ENCODE measurements at places on chromosomes 16 and 17.
A peak's percentile ranks its signal among the peaks of the same experiment; 100 is the strongest.

DNA sequence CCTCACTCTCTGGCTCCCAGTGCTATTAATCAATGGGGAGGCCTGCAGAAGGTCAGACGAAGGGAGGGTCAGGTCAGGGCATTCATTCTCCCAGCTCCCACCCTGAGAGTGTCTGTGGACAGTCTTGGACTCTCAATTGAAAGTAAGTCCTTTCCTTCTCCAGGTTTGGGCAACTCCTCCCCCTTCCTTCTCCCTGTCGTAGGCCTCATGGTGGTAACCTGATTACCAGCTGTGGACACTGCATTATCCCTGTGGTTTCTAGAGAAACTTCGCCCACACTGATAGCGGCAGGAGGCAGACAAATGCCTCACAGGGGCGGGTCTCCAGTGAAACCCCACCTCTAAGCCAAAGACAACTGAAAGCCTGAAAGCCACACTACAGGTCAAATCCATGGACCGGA lies 57.7 kb upstream of the SLC25A19 start:
- no peak for DNase-seq

- no peak for DNase-seq
These were observed 84.6 kb upstream of the GRIN2A start for GRCh38 chr16:10266809-10267208.

GRCh38 chr17:45851464-45851863 lies 6.8 kb downstream of the SPPL2C start:
- DNase-seq = no peak

DNA sequence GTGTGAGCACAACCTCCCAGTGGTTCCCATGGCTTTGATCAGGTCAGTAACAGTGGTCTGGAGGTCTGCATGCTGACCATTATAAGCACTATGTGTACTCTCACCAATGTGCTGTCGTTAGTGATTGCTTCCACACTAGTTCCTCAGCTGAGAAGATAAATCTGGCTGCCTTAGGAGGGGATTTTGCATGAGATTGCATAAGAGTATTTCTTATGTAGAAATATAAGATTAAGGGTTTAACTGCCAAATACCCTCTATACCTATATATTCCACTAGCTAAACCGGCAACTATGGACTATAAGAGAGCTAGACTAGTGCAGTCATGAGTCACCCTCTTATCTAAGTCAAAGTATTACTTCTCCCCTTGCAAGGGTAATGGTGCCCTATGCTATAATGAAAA lies 580.2 kb downstream of the CDH11 start:
- DNase-seq = no peak

- no peak for DNase-seq
These were observed 49.0 kb downstream of the RHOT1 start for GRCh38 chr17:32191306-32191705.

- DNase-seq = no peak
These were observed 46.1 kb upstream of the CBFA2T3 start for GRCh38 chr16:89023151-89023551.

DNA sequence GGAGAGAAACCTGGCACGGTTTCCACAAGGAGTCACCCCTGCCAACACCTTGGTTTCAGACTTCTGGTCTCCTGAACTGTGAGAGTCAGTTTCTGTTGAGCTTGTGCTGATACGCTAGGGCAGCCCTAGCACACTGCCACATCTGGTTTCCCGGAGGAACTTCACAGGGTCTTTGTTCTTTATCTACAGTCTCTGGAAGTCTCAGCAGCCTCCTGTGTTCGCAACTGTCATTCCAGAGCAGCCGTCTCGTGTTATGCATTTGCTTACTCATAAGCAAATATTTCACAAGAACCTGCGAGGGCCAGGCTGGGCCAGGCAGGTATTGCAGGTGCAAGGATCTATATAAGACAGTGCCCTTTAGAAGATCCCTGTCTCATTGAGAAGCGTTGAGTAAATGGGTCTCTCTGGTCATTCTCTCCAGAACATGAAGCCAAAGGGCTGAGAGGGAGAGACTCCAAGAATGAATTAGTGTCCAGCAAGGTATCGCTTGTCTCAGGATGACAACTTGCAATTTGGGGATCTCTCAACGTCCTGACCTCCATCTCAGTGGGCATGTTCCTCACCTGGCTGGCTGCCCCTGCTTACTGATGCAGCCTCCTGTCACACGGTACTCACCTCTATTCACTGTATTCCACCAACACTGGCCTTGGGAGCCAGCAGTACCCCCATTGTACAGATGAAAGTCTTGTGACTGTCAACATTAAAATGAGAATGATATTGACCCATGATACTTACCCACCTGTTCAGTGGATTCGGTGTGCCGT lies 141.2 kb downstream of the WWOX start:
- DNase-seq = no peak

DNA sequence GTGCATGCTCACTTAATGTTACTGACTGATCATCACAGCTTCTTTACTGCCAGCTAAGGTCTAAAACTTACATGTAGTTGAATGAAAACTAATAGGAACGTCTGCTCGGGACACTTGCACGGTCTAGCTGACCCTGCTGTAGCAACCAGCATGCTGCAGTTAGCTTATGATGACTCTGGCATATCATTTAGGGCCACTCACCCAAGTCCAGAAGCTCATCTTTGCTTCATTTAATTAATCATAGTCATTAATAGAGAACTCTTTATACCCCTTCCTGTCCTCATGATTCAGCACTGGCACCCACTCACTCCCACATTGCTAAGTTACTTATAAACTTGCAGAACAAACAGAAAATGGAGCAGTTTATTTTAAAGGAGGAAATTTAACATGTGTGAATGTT lies 136.3 kb downstream of the NLK start:
- no peak for DNase-seq

DNA sequence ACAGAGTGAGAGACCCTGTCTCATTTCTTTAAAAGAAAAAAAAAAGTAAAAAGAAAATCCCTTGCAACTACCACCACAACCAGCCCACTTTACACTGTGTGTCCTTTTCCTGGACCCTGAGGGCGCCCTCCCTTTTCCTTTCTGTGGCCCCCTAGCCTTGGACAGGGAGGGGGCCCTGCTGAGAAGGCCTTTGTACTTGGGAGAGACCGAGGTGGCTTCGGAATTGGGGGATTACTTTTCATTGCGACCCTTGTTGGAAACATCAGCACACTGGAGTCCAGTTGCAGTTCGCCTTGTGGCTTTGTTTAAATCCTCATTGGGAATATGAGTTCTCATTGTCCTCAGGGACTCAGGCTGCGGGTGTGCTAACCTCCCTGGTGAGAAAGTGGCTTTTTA lies 9.4 kb upstream of the DNASE1 start:
- peak; percentile 13 for DNase-seq

DNA sequence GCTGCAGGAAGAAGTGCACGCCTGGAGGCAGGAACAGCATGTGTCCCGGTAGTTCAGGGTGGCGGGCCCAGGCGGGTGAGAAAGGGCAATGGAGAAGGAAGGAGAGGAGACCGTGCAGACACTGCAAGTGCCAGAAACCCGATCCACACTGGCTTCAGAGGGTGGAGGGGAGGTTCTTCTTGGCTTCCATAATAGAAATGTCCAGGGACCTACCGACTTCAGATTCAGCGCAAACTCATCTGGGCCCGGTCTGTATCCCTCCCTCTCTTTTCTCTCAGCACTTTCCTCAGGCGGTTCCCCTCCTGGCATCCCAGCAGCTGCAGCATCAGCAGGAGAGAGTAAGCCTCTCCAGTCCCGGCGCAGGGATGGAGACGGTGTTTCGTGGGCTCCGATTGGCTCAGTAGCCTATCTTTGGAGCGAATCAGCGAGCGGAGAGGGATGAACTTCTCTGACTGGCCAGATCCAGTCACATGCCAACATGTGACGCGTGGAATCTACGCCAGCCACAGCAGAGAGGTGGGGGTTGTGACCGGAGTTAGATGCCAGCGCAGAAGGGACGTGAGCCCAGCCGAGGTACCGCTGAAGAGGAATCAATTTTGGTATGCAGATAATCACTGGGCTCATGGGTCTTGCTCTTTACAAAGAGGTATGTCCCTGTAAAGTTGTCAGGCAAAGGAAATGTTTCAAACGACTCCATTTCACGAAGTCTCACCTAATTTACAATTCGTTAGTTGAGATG lies 1.9 kb upstream of the PRPSAP2 start:
- peak; percentile 82 for DNase-seq

- no peak for DNase-seq
These were observed 23.4 kb downstream of the NGFR start for GRCh38 chr17:49518346-49519078.

- no peak for DNase-seq
These were observed 148.4 kb downstream of the RPTOR start for GRCh38 chr17:80692931-80693467.

DNA sequence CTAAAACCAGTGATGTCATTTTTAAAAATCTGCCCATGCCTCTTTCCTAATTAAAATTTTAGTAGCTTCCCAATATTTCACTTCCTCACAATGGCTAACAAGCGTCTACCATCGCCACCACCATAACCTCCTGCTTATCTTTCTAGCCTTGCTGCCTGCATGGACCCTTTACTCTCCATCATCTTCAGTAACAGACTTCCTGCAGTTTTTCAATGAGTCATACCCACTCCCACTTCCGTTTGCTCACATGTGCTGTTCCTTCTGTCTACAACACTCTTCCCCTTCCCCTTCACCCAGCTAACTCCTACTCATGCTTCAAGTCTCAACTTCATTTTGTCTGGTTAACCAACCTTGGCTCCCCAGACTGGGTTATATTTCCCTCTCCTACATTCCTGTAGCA lies 12.8 kb upstream of the SKAP1 start:
- DNase-seq = no peak

- no peak for DNase-seq
These were observed 6.8 kb upstream of the CLUH start for GRCh38 chr17:2718150-2718938.

GRCh38 chr16:87543436-87544191 lies 50.8 kb upstream of the ZCCHC14 start:
- no peak for DNase-seq

GRCh38 chr17:43671031-43671692 lies 9.4 kb upstream of the MEOX1 start:
- DNase-seq = no peak

GRCh38 chr17:74592087-74592990 lies at the start of gene CD300LD:
TSS of gene CD300LD (minus strand) at chr17:74592283. CDS start at chr17:74592202, 81 bp downstream.
- DNase-seq = no peak

DNA sequence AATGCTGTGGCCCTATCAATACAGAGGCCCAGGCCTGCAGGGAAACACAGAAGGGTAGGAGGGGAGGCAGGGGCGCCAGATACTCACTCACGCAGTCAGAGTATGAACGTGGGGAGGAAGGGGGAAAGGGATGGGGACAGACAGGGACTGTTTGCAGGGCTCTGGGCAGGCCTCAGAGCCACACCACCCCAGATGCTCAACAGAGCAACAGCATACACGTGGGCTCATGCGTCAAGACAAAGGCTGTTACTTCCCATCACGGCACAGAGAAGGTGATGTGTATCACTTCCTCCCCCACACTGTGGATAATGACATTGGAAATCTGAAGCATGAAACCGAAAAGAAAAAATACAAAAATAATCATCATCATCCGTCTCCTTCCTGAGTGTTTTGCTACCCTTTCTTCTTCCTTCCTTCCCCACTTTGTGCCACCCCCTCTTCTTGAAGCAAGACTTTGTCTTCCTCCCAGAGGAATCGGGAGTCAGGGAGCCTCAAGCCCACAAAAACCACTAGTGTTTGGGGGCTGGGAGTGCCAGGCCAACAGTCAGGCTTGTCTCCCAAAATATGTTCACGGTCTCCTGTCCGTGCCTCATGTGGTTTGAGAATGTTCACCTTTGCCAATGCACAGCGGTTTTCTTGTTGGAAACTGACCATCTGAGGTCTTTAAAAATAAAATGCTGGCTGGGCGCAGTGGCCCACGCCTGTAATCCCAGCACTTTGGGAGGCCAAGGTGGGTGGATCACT lies 20.1 kb downstream of the SLC39A11 start:
- no peak for DNase-seq

DNA sequence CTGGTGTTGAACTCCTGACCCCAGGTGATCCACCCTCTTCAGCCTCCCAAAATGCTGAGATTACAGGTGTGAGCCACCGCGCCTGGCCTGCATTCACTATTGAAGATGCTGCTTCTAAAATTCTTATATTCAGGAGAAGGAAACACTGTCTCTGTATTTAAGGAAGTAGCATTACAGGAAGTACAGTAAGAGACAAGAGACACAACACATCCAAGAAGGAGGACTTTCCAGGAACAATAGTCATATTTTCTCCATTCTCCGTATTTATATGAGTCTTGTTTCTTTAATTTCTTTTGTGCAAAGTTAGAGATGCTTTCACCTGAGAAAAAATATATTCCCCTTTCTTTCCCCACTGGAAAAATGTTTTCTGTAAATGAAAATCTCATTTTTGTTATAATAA lies 18.3 kb upstream of the ABCA3 start:
- DNase-seq = peak; percentile 26

GRCh38 chr17:8074554-8074953 lies 13.0 kb downstream of the ALOX12B start:
- DNase-seq = no peak

- peak; percentile 61 for DNase-seq
These were observed 902 bp downstream of the ARHGAP27 start for GRCh38 chr17:45431531-45432404.

DNA sequence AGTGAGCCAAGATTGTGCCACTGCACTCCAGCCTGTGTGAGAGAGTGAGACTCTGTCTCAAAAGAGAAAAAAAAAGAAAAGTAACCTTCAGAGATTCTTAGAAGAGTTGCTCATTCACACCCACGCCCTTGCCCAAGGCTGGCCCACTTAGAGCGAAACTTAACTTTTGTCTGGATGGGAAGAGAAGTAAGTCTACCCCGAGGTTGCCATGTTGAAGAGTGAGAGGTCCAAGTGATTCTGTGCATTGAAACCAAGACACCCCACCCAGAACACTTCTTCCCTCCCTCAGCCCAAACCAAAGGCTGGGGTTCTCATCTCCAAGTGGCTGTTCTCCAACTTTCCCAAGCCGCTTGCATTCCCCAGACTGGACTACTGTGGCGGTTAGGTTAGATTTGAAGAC lies 2.4 kb upstream of the CISD3 start:
- DNase-seq = no peak

GRCh38 chr16:14302399-14303181 lies 231.5 kb downstream of the MRTFB start:
- no peak for DNase-seq
